Ovary (tissue), 10 donors: ENCODE measurements at places on chromosomes 3 and 15. TPM values are rescaled to one million over a fixed set of nuclear protein-coding genes. Genes with fewer than 3 reads are reported as not detected.

Gene CMTM7
- 6.9 TPM for total RNA-seq

Gene OR5K2
- total RNA-seq = not detected

Gene ALDH1A2
- total RNA-seq = 49.6 TPM

Gene FES
- 37.2 TPM for total RNA-seq

Gene GP5
- total RNA-seq = 0.52 TPM

Gene SLC22A14
- total RNA-seq = not detected

Gene FGD5
- 5.1 TPM for total RNA-seq

Gene RAD54L2
- 11.7 TPM for total RNA-seq

Gene AADACL2
- 2.8 TPM for total RNA-seq

Gene ZNF502
- 11.2 TPM for total RNA-seq

Gene HRG
- not detected for total RNA-seq

Gene TMEM45A
- total RNA-seq = 6.9 TPM

Gene TP63
- 0.79 TPM for total RNA-seq

Gene PLA2G4E
- total RNA-seq = 0.11 TPM

Gene MUC20
- 23.9 TPM for total RNA-seq

Gene HES1
- total RNA-seq = 43.4 TPM

Gene STAG1
- total RNA-seq = 60.3 TPM

Gene CFAP20DC
- total RNA-seq = 0.24 TPM

Gene ZSCAN29
- 21.0 TPM for total RNA-seq

Gene RNF13
- 55.5 TPM for total RNA-seq

Gene LYZL4
- not detected for total RNA-seq

Gene LRRC31
- not detected for total RNA-seq

Gene PAK6
- 0.36 TPM for total RNA-seq

Gene CEMIP
- total RNA-seq = 12.3 TPM

Gene GAP43
- total RNA-seq = 0.30 TPM

Gene ANKRD63
- total RNA-seq = not detected
